Nucleus accumbens (tissue), 56 donors: ENCODE measurements at places on chromosomes 13 and 19.

- DNase-seq = no peak
Measured at GRCh38 chr13:108708921-108709320, 79.5 kb downstream of the MYO16 start.

- DNase-seq = no peak
Measured at GRCh38 chr13:84126671-84127171, 244.4 kb upstream of the SLITRK1 start.

DNA sequence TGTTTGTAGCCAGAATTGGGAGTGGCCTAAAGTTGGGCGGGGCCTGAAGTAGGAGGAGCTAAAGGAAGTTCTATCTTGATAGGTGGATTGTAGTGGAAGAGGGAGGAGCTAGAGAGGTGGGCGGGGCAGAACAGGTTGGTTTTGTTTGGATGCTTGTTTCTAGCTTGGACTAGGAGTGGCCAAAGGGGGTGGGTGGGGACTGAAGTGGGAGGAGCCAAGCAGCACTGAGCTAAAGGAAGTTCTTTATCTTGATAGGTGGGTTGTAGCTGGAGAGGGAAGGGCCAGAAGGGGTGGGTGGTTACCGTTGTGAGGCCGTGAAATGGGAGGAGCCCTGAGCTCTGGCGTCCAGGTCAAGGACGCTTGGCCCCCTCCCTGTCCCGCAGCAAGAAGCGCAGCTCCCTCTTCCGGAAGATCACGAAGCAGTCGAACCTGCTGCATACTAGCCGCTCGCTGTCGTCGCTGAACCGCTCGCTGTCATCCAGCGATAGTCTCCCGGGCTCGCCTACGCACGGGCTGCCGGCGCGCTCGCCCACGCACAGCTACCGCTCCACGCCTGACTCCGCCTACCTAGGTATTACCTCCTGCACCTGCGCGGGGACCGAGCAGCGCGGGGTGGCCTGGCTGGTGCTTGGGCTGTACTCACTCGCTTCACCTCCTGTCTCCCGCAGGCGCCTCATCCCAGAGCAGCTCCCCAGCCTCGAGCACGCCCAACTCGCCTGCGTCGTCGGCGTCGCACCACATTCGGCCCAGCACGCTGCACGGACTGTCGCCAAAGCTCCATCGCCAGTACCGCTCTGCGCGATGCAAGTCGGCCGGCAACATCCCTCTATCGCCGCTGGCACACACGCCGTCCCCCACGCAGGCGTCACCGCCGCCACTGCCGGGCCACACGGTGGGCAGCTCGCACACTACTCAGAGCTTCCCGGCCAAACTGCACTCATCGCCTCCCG, 8.0 kb downstream of the DNASE2 start:
- DNase-seq = no peak

GRCh38 chr13:80823472-80823871, 482.5 kb upstream of the SPRY2 start:
- DNase-seq = no peak

DNA sequence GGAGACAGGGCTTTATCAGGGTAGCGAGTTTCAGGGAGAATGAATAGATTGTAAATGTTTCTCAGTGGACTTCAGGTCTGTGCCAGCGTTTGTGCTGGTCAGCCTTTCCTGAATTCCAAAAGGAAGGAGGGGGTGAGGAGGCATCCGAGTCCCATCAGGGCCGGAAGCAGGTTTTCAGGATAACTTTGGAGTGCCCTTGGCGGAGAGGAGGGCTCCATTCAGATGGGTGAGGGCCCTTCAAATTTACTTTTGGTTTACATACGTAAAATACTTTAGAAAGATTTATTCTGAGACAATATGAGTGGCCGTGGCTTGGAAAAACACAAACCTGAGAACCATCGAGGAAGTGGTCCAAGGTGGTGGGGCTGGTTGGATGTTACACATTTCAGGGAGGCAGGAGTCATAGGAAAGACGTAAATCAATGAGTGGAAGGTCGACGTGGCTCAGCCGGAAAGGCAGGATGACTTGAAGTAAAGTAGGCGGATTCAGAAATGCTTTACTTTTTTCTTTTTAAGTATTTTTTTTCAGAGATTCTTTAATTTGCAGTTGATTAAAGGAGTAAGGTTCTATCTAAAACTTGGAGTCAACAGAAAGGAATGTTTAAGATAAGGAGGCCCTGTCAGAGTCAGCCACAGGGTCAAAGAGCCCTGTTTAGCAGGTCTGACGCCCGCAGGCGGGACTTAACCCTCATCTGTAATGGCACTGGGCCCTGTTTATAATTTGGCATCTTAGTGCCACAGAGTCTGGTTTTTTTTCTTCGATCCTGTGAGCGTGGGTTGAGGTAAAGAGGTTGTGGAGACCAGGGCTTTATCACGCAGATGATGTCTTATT, 32.8 kb downstream of the ATP11A start:
- DNase-seq = no peak

DNA sequence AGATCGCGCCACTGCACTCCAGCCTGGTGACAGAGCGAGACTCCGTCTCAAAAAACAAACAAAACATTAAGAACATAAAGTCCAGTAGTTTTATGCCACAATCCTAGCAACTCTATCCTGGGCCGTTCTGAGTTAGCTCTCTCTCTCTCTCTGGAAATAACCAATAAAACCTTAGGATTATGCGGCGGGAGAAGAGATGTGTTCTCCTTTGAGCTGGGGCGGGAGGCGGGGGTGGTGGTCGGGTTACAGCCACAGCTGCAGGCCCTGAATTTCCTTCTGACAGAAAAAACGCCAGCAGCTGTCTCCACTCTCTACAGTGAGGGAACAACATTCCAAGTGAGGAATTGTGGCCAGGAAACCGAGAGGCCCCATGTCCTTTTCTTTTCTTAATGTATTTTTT, 9.1 kb upstream of the PNMA8A start:
- no peak for DNase-seq

GRCh38 chr19:47228168-47228936, 2.6 kb downstream of the BBC3 start:
- no peak for DNase-seq

DNA sequence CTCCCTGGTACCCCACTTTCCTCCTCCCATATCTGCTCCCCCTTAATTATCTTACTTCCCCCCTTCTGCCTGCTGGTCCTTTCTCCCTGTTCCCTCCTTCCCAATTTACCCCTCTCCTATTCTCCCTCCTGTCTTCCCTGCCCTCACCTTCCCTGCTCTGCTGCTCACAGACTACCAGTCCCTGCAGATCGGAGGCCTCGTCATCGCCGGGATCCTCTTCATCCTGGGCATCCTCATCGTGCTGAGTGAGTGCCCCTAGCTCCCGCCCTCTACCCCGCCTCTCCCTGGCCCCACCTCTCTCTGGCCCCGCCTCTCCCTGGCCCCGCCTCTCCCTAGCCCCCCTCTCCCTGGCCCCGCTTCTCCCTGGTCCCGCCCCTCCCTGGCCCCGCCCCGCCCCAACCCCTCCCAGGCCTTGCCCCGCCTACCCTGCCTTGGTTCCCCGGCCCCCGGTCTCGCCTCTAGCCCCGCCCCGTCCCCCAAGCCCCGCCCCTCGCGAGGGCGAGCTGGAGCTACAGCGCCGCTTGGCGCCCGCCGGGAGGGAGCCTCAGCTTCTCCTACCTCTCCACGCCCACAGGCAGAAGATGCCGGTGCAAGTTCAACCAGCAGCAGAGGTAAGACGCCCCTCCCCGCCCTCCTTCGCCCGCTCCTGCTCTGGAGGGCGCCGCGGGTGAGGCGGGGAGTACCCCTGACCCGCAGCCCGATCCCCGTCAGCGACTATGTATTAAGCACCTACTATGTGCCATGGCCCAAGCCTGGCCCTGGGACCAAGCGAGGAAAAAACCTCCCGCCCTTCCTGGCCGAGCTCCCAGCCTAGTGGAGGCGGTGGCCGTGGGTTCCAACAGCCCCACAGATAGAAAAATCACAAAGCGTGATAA, 1.9 kb upstream of the FXYD7 start:
- DNase-seq = peak; percentile 94

DNA sequence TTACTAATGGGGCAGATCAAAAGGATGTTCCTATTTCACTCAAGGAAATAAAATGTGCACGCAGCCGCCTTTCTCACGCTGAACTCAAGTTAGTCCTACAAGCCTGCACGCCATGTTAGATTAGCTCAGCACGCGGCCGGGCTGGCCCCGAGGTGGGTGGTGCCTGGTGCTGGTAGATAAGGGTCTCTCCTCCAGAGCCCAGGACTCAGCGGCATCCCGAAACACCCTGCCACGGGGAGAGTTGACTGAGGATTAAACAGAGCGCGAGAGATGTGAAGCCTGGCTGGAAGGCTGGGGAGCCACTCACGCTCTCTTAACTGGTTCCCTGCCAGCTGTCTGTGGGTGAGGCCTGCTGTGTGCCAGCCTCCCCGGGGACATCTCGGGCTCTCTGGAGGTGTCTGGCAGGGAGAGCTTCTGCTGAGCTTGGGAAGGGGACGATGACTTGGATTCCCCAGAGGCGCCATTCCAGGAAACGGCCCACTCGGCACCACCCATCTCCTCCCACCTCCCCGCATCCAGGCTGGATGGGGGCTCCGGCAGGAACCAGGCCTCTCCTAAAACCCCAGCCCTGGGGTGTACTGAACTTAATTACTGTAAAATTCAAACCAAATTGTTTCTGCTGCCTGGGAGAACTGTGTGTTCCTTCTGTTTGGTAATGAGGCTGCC, 122.2 kb downstream of the KDM4B start:
- DNase-seq = peak; percentile 23

DNA sequence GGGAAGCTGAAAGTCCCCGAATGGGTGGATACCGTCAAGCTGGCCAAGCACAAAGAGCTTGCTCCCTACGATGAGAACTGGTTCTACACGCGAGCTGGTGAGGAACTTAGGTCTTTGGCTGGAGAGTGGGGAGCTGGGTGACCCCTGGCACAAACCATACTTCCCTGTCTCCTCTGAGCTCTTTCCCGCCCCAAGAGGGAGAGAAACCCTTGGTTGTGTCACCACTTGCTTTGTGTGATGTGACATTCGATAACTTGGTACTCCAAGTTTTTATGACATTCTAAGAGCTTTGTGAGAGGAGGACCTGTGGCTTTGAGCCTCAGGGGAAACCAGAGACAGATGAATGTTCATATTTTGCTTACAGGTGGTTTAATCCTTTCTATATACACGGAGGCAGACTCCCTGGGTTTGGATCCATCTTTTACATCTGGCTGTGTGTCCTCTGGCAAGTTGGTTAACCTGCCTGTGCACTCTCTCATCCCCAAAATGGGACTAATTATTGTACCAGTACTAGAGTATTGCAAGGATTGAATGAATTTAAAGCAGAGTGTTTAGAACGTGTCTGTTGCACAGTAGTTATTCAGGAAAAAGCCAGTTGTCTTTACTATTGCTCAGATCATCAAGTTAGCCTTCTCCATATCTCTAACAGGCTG, 1.2 kb downstream of the RPS19 start:
- no peak for DNase-seq

DNA sequence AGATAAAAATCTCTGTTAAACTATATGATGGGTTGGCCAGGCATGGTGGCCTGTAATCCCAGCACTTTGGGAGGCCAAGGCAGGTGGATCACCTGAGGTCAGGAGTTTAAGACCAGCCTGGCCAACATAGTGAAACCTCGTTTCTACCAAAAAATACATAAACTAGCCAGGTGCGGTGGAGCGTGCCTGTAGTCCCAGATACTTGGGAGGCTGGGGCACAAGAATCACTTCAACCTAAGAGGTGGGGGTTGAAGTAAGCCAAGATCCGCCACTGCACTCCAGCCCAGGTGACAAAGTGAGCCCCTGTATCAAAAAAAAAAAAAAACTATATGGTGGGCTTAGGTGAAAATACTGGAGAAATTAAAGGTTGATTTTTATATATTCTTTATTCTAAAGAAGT, 11.3 kb downstream of the TBC1D4 start:
- no peak for DNase-seq

DNA sequence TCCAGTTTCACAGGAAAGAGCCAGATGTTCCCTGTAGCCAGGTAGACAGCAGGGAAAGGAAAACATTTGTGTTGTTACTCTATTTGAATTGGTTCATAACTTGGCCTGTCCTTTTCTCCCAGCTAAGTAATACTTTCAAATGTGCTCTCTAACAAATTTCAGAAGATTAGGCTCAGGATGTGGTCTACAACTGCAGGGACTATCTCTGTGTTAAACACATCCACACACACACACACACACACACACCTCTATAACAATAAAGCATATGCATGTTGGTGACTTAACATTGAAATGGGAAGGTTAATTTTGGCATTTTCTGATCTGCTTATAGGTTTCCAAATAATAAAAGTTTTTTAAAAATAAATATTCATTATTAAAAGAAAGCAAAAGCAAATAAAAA, 316.0 kb upstream of the ARGLU1 start:
- no peak for DNase-seq

DNA sequence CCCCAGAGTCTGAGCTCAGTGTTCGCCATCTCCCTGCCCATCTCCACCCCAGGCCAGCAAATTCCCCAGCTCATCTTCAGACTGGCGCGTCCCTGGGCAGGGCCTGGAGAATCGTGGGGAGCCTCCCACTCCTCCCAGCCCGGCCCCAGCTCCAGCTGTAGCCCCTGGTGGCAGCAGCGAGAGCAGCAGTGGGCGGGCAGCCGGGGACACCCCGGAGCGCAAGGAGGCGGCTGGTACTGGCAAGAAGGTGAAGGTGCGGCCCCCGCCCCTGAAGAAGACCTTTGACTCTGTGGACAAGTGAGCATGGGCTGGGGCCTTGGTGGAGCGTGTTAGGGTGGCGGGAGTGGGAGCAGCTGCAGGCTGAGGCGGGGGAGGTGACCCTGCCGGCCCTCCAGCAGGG, 8.4 kb upstream of the PRR19 start:
- no peak for DNase-seq

GRCh38 chr13:29474991-29475390, 120.5 kb downstream of the SLC7A1 start:
- DNase-seq = no peak

- DNase-seq = no peak
Measured at GRCh38 chr13:32409561-32410421, 18.1 kb downstream of the N4BP2L1 start.

GRCh38 chr19:35141837-35142605, 1.0 kb upstream of the FXYD7 start:
- DNase-seq = no peak

GRCh38 chr19:37763488-37763887, 15.9 kb downstream of the ZNF573 start:
- DNase-seq = no peak

GRCh38 chr19:1648459-1648849, 4.0 kb downstream of the TCF3 start:
- DNase-seq = no peak

DNA sequence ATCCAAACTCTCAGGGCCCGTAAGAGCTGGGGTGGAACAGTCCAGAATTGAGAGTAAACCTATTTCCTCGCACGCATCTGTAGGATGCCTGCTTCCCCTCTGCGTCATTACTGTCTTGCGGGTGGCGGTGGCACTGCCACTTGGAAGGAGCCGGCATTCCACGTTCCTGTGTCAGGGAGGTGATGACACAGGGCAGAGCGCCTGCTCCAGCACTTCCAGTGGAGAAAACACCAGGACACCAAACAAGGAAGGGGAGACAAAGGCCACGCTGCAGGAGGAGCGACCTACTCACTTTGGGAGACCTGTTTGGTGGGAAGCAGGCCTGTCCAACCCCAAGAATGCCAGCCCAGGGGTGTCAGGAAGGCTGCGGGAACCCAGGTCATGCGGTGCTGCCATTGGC, 37.1 kb downstream of the PBX4 start:
- no peak for DNase-seq
